Hematopoietic multipotent progenitor cell treated with erythropoietin and hydrocortisone succinate and interleukin-3 and kit ligand, for 15 days (in vitro differentiated cells): ENCODE measurements at places on chromosomes 5 and 9.
A peak's percentile ranks its signal among the peaks of the same experiment; 100 is the strongest.

DNA sequence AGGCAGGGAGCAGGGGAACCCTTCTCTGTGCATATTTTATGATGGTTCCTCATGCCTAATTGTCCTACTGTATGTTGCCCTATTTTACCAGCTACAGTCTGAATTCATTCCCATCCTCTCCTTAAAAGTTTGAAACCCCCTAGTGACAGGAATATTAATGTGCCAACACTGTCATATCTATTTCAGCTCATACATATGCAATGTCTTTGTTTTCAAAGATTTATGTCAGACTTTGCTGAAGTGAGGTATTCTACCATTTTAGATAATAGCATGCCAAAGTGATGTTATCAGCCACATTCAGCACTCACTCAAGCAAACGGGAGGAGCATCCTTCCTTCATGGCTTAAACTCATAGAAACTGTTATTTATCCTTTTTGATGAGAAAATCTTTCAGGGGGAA lies 696.5 kb downstream of the NR2F1-AS1 start:
- DNase-seq = no peak

DNA sequence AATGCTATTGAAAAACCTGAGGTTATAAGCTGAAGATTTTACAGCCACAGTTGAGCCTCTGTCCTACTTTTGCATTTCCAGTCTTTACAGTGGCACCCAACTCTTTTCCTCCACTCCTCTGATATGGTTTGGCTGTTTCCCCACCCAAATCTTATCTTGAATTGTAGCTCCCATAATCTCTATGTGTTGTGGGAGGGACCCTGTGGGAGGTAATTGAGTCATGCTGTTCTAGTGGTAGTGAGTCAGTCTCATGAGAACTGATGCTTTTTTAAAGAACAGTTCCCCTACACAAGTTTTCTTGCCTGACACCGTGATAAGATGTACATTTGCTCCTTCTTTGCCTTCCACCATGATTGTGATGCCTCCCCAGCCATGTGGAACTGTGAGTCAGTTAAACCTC lies 646.1 kb upstream of the SEMA6A start:
- DNase-seq = no peak

- DNase-seq = peak; percentile 60
Observed at GRCh38 chr5:151223447-151224264, at the start of gene CCDC69. CCDC69 (minus strand) TSS chr5:151224092; CDS start chr5:151223970, 122 bp downstream.

- DNase-seq = no peak
Observed at GRCh38 chr9:95724253-95724991, 151.1 kb upstream of the ERCC6L2 start.

GRCh38 chr5:150155258-150156026 lies at the start of gene PDGFRB:
PDGFRB (minus strand) TSS chr5:150155845; CDS start chr5:150137047, 18,798 bp downstream.
- DNase-seq = no peak

DNA sequence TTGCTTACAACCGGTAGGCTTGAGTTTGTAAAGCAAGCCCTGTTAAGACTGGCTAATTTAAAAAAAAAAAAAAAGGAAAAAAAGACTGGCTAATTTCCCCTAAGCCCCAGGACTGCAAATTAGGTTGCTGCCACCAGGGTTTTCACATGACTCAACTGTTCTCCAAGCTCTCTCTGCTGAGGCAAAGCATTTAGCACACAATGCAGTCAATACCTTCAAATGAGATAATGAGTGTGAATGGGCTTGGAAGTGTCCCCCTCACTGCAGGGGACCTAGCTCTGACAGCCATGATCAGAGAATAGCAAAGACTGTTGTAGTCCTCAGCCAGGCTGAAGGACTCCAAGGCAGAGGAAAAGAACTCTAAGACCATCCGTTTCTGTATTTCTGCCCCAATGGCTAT lies 42.8 kb upstream of the ZSWIM6 start:
- DNase-seq = no peak

- no peak for DNase-seq
Observed at GRCh38 chr9:35688558-35689541, 875 bp downstream of the TPM2 start.

- DNase-seq = no peak
Observed at GRCh38 chr5:119341452-119342349, 14.1 kb upstream of the TNFAIP8 start.

DNA sequence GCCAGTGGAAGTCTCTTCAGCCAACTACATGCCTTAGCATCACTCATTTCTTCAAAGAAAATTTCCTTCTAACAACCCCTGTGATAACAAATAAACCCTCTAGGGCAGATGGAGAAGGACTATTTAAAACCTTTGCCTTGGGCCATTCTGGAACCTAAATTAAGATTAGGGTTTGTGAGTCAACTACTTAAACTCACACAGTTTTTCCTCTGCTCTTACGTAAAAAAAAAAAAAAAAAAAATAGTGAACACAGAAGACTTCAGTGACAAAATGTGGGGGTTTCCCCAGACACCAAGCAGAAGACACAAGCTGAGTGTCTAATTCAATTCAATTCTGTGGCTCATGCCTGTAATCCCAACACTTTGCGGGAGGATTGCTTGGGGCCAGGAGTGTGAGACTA lies 65.8 kb upstream of the ERCC6L2 start:
- no peak for DNase-seq

DNA sequence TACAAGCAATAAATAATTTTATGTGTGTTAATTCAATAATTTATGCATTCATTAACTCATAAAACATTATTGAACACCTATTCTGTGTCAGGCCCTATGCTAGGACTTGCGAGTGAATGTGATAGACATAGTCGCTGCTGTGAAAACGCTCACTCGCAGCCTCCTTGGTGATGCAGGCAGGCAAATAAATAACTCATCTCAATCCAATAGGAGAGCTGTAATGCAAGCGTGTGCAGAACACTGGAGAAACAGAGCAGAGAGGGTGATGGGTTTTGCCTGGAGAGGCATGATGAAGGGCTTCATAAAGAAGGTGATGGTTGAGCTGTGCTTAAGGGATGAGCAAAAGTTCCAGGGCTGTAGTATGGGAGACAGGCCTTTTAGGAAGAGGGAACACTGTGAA lies 111.3 kb upstream of the ZNF462 start:
- no peak for DNase-seq
